Fibroblast of the aortic adventitia (primary cell): ENCODE measurements at places on chromosomes 7 and 10.
A peak's percentile ranks its signal among the peaks of the same experiment; 100 is the strongest.

DNA sequence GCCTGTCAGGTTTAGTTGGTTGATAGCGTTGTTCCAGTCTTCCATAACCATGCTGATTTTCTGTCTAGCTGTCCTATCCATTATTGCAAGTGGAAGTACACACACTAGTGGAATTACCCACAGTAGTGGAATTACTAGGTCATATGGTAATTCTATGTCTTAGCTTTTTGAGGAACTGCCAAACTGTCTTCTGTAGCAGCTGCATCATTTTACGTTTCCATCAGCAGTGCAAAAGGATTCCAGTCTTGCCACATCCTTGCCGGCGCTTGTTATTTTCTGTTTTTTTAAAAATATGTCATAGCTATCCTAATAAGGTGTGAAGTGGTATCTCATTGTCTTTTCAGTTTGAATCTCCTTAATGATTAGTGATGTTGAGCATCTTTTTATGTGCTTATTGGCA is 17.2 kb upstream of the RHBDD2 start:
- DNase-seq, result peak; percentile 69

DNA sequence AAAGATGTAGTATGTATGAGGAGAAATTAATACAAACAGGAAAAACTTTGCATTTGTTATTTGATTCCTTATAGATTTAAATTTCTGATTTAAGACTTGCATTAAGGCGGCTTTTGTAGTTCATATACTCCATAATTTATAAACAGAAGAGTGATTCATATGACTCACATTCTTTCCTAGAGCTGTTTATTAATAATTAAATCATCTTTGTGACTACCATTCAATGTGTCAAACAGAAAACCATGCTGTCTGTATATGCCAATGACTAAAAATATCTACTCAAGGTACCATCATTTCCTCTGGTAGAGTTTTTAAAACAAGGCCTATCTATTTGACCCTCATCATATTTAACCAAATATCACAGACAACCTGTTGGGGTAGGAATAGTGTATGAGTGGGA is 501.7 kb downstream of the PARD3 start:
- DNase-seq, result no peak

DNA sequence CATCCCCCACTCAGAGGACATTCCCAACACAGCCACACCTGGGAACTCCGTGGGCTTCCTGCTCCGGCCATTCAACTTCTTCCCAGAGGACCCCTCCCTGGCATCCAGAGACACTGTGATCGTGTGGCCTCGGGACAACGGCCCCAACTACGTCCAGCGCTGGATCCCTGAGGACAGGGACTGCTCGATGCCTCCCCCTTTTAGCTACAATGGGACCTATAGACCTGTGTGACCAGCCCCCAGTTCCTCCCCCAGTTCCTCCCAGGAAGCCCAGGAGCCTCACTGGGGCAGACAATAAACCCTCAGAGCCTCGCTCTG is 8.6 kb downstream of the AOC1 start:
- no peak for DNase-seq

DNA sequence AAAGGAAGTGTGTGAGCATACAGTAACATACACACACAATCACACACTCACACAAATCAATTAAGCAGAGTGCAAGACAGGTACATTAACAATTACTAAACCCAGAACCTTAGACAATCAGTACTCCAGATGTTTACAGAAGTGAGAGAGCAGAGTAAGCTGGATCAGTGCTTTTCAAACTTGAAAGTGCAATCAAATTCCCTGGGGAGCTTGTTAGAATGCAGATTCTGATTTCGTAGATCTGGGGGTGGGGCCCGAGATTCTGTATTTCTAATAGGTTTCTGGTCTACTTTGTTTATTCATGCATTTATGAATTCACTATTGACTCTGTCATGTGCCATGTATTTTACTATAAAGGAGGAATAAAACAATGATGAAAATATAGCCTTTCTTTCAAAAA is 179.6 kb upstream of the PHYHIPL start:
- no peak for DNase-seq

DNA sequence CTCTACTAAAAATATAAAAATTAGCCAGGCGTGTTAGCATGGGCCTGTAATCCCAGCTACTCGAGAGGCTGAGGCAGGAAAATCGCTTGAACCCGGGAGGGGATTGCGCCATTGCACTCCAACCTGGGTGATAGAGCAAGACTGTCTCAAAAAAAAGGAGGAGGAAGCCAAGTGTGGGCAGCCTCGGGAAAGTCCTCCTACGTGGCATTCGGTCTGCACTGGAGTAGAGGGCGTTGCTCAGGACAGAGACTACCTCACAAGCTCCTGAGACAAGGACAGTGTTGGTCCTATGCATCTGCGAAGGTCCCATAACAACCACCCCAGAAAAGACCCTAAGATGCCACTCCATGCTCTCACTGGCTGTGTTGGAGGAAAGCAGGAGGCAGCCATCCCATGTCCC is 10.0 kb upstream of the SERPINE1 start:
- DNase-seq, result peak; percentile 60

GRCh38 chr10:129309565-129309964 is 157.5 kb upstream of the MGMT start:
- no peak for DNase-seq
